ENCODE measurements at places on chromosomes 1 and 21.

- DNase-seq, result no peak
Observed at GRCh38 chr1:177287270-177287669, 116.5 kb downstream of the BRINP2 start.

DNA sequence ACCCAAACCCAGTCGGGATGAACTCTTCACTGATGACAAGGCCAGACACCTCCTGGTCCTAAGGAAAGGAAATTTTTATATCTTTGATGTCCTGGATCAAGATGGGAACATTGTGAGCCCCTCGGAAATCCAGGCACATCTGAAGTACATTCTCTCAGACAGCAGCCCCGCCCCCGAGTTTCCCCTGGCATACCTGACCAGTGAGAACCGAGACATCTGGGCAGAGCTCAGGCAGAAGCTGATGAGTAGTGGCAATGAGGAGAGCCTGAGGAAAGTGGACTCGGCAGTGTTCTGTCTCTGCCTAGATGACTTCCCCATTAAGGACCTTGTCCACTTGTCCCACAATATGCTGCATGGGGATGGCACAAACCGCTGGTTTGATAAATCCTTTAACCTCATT lies 10.1 kb downstream of the CZIB start:
- no peak for DNase-seq

- DNase-seq, result no peak
Observed at GRCh38 chr1:45928486-45929205, 125.2 kb downstream of the MAST2 start.

DNA sequence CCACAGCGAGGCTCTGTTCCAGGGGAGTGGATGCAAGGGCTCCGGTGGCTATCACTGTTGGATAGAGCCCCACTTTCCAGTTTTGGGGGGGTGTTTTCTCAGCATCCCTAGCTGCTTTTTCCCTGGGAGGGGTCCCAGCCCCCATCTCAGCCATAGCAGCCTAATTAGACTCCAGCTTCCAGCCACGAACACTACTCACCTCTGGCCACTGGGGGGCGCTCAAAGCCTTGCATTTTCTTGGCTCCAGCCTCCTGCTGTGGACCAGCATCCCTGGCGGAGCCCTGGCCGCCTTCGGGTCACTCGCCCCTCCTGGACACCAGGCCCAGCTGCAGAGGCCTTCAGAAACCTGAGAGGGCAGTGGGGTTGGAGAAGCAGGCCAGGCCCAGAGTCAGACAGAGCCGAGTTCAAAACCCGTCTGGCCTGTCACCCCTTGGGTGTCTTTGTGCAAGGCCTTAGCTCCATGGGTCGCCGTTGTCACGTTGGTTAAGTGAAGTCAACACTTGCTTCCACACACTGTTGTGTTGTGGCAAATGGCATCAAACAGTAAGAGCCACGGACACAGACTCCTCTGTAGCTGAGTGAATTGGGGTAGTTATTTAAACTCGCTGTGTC lies 93.5 kb upstream of the ACTL8 start:
- peak; percentile 2 for DNase-seq

GRCh38 chr1:43354936-43355335 lies 3.8 kb upstream of the CDC20 start:
- DNase-seq, result no peak

GRCh38 chr1:243746751-243747150 lies 103.3 kb downstream of the AKT3 start:
- DNase-seq, result no peak

GRCh38 chr1:100035214-100035613 lies 65.4 kb downstream of the SLC35A3 start:
- no peak for DNase-seq

DNA sequence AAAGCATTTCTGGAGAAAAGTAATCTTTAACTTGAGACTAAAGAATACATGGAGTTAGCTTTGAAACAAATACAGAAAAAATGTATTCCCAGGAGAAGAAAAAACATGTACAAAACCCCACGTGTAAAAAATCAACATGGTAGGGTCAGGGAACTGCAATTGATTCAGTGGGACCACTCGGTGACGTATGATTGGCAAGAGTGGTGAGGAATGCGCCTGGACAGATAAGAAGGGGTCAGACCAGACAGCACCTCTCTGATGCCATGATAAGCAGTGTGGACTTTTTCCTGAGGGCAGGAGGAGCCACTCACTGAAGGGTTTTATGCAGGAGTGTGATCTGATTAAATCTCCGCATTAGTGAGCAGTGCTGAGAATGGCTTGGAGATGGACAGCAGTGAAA lies 142.5 kb downstream of the DAB1 start:
- no peak for DNase-seq

DNA sequence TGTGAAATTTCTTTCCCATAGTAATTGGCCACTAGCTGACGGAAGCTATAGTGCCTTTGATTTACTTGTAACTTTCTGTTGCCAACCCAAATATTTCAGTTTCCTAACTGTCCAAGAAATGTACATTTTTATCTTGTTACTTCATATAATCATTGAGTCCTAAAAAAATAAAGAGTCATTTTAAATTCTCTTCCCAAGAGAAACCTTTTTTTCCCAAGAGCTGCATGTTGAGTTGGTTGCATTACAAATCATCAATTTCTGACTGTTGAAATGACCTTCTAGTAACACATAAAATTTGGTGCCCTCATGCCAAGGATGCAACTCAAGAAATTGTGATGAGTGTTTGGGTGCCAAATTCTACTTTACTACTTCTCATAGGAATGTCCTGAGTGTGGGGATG lies 61.0 kb downstream of the HMCN1 start:
- no peak for DNase-seq

- no peak for DNase-seq
Observed at GRCh38 chr1:94301186-94301585, 63.8 kb upstream of the ARHGAP29 start.

DNA sequence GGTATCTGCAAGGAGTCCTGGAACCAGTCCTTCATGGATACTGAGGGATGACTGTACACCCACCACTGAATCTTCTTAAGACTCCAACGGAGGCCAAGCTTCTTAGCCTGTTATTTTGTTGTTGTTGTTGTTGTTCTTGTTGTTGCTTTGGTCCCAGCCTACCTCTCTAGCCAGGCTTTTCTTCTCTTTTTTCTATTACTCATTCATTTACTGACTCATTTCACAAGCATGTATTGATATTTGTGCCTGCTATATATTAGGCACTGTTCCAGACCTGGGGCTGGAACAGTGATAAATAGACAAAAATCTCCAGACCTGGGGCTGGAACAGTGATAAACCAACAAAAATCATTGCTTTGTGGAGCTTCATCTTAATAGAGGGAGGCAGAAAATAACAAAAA lies 20.4 kb downstream of the CENPF start:
- DNase-seq, result peak; percentile 7

GRCh38 chr21:46286648-46287002 lies 483 bp downstream of the YBEY start:
- DNase-seq, result no peak

DNA sequence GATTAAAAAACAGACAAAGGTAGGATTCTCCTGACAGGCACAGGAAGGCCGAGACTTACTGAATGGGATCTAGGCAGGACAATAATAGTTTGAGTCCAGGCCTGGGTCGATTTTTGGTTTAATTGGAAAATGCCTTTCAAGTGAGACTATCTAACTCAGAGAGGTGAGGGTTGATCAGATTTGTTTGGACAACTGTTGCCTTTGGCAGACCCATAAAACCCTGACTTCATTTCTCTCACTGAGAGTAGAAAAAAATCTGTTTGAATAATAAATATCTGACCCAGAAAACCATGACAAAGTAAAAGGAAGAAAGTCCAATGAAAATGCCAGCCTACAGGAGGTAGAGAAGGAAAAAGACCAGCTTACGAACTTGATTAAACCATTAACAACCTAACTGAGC lies 12.3 kb upstream of the SLC30A10 start:
- no peak for DNase-seq

GRCh38 chr1:183886853-183887252 lies 81.9 kb downstream of the RGL1 start:
- DNase-seq, result no peak

DNA sequence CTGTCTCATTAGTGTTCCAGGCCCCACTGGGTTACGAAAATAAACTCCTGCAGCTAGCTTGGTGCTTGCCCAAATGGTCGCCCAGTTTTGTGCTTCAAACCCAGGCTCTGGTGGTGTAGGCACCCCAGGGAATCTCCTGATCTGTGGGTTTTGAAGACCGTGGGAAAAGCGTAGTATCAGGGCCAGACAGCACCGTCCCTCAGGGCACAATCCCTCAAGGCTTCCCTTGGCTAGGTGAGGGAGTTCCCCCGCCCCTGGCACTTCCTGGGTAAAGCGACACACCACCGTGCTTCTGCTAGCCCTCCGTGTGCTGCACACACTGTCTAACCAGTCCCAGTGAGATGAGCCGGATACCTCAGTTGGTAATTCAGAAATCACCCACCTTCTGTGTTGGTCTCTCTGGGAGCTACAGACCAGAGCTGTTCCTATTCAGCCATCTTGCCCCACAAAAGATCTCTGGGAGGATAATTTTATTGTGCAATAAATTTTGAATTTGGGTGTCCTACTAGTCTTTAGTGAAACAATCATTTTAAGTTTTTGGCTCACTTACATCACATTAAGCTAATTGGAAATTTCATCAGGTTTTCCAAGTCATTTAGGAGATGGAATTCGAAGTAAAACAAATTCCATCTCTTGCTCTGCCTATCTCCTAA lies 9.4 kb upstream of the SLC25A24 start:
- DNase-seq, result no peak

- DNase-seq, result no peak
Observed at GRCh38 chr1:67956116-67956515, 94.3 kb downstream of the DIRAS3 start.

- DNase-seq, result no peak
Observed at GRCh38 chr1:54489627-54490250, 58.3 kb upstream of the ACOT11 start.

DNA sequence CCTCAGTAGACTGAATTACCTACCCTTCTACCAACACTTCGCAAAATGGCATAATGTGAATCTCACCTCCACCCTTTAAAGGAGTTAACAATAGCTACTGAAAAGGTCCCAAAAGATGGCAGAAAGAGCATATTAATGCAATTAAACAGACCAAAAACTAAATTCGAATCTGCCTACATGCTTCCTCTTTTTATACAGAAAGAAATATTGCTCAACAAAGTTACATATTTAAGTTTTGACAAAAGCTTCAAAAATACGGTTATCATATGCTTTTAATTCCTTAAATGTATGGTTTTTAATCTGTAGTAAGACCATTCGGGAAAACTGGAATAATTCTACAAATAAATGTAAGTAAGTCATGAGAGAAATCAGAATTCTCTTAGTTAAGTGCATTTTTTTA lies 2.2 kb downstream of the APP start:
- no peak for DNase-seq

GRCh38 chr1:4309676-4310320 lies 344.6 kb upstream of the AJAP1 start:
- DNase-seq, result no peak

GRCh38 chr1:20194757-20195461 lies 8.6 kb upstream of the PLA2G2C start:
- DNase-seq, result peak; percentile 13

GRCh38 chr1:226738421-226738994 lies 574 bp downstream of the ITPKB start:
- DNase-seq, result no peak

- no peak for DNase-seq
Observed at GRCh38 chr21:16509476-16509875, 779.7 kb downstream of the USP25 start.

DNA sequence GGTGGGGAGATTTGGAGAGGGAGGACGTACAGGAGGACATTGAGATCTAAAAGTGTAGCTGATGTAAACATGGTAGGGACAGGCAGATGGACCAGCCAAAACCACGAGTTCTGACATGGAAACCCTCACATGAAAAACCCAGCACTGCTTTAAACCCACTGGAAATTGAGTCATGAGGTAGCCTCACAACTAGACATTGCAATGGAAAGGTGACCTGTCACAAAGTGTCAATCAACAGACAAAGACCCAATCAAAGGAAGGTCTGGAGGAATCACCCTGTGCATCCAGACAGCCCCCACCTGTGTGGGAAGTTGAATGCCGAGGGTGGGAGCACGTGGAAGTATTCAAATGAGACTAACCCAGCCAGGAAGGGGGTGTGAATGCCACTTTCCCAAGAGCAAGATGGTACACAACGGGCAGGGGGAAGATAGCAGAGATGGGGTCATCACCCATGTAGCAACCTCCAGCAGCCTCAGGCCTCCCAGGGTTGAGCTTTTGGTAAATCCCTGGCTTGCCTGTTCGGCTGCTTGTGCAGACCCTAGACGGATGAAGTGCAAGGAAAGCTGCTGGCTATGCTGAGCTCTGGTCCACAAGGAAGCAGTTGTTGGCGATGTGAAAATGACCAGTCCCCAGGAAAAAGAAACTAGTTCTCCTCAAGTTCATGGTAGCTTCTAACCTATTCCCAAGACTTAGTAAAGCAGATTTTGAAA lies 5.6 kb downstream of the FCMR start:
- no peak for DNase-seq

DNA sequence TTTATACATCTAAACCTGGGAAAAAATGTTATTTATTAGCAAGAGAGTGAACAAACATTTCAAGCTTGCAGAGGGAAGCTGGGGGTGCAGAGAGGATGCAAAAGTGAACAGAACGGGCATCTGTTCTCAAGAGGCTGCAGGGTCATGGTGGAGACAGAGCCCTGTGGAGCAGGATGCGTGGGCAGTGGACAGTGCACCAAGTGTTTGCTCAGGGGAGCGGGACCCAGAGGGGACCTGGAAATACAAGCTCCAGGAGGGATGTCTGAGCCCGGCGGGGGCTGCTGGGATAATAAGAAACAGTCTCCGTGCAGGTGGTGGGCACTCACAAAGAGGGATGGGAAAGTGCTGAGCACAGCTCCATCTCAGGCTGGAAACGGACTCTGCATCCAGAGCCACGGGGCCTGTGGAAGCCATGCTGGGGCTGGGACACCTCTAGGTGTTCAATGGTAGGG lies 105.3 kb upstream of the SLC45A1 start:
- no peak for DNase-seq

- DNase-seq, result no peak
Observed at GRCh38 chr1:237035759-237036158, 6.2 kb upstream of the RYR2 start.

DNA sequence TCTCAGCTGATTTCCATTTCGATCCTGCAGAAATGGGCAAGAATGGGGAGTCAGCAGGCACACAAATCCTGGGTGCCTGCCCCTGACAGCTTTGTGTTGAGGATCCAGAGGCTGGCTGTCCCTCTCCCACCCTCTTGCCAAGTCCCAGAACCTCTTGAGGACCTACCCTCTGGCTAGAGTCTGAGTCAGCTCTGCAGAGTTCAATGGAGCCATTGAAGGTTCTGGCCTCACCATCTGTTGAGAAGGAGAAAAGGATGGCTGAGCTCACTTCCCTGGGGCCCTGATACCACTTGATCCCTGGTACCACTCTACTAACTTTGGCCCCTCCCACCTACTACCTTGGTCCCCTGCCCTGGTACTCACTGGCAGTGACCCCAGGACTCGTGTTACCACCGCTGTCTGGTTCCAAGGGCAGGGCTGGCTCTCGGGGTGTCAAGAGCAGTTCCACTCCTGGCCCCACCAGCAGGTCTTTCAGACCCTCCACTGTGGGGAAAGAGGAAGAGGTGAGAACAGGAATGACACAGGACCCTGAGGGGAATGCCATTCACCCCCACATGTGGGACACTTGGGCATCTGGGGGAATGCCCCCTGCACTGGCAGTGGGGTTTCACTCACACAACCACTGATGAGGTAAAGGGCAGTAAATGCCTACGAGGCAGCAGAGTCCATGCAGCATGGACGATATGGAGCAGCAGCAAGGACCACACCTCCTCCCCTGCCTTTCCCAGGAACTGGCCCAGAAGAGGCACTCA lies 10.5 kb downstream of the RXFP4 start:
- DNase-seq, result no peak
